Activated effector memory CD4-positive, alpha-beta T cell treated with Interleukin-2 at 50 U/mL for 16 hours (primary cell): ENCODE measurements at places on chromosomes 3 and 15.

- DNase-seq = no peak
Observed at GRCh38 chr3:47425383-47425778, 44.6 kb downstream of the PTPN23 start.

- no peak for DNase-seq
Observed at GRCh38 chr3:25895443-25895842, 105.6 kb downstream of the OXSM start.

DNA sequence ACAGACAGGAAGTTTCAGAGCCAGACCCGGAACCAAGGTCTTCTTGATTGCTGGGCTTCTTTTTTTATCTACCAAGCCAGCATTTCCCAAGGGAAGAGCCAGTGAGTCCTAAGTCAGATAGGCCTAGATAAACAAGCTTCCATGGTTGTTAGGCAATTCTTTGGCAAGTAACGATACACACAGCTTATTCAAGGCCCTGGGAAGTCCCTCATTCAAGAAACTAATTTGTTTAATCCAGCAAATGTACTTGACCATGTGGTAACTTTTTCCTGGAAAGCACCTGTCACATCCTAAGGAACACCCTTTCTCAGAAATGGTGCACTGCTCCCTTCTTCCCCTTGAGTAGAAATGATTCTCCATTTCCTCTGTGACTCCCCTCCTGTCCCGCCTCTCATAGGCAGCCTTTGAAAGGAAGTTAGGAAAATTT is 209.9 kb downstream of the ITPR1 start:
- no peak for DNase-seq

DNA sequence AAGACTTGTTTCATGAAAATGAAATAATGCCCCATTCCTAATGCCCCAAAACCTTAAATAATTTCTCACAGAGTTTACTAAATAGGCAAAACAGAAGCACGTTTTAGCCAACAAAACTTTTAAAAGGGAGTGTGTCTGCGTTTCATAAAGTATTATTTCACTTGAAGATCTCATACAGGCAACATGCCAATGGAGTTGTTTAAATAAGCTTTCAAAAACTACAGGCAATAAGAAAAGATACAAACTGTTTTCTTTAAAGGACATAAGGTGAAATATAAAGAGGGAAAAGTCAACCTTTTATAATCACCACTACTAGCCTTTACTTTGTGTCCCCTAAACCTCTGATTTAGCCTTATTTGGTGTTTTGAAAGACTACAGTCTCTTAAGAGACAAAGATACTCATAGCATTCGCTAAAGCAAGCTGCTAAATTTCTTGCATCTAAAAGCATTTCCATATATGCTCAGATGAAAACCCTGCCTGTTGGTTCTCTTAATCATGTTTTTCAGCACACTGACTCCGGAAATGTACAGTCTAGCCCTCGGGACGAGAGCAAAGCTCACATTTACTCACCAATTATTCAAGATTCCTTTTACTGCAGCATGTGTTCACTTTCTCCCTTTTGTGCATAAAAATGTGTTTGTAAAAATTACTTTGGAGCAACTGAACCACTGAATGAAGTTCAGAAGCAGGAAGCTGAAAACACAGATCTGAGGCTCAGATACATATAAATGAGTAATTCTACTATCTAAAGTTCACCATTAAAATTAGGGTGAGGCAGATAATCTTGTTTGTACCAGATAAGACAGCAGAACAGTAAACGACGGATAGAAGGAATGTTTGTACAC is 119.0 kb downstream of the GOLIM4 start:
- no peak for DNase-seq

DNA sequence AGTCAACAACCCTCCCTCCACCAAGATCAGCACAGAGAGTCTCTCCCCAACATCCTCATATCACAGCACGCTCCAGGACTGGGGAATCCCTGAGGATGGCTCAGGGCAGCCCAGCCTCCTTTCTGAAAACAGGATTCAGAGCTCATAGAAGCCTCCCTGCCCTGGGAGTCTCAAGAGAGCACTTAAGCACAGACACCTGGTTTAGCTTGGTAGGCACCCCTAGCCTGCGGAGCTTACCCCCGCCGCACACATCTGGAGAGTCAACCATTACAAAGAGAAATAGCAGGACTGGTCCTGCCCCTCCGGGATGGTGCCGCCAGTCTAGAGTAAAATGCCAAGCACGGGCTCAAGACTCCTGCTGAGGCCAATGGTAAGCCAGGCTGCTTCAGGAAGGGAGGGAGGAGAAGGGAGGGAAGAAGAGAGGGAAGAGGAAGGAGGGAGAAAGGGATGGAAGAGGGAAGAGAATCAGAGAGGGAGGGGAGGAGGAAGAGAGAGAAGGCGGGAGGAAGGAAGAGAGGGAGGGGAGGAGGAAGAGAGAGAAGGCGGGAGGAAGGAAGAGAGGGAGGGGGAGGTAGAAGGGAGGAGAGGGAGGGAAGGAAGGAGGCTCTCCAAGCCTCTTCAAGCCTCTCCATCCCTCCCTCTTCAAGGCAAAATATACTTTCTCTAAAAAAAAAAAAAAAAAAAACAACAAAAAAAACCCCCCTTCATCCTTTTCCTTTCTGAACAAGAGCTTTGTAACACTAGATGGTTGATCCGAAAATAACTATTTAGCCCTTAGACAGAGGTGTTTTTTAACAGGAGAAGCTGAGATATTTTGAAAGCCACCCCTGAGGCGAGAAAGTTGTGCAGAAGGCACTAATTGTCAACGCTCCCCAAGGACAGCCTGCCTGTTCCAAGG is 278.6 kb upstream of the TLE3 start:
- DNase-seq = no peak

DNA sequence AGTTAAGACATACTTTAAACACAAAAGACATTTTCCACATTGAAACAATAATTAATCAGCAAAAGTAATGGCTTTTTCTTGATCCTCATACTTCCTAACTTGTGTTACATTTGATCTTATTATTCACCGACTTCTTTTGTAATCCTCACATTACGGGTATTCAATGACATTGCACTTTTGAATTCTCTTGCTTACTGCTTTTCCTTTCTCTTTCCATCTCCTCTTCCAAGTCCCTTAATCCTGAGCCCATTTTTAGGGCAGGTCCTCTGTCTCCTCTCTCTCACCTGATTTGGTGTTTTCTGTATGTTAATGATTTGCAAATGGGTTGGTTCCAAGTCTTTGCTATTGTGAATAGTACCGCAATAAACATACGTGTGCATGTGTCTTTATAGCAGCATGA is 48.5 kb upstream of the RAP2B start:
- no peak for DNase-seq

DNA sequence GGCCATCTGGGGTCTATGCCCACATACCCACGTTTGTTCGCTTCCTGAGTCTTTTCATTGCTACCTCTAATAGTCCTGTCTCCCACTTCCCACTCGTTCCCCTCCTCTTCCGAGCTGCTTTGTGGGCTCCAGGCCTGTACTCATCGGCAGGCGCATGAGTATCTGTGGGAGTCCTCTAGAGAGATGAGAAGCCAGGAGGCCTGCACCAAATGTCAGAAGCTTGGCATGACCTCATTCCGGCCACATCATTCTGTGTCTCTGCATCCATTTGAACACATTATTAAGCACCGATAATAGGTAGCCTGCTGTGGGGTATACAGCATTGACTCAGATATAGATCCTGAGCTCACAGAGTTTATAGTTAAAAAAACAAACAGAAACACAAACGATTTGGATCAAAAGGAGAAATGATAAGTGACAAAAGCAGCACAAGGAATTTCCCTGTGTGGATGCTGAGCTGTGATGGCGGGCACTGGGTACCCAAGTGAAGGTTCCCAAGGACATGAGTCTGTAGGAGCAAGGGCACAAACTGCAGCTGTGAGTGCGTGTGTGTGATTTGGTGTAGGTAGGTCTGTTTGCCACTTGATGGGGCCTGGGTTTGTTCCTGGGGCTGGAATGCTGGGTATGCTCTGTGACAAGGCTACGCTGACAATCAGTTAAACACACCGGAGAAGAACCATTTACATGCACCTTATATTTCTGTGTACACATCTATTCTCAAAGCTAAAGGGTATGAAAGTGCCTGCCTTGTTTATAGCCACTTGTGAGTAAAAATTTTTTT is 35.9 kb downstream of the NR1I2 start:
- DNase-seq = no peak

DNA sequence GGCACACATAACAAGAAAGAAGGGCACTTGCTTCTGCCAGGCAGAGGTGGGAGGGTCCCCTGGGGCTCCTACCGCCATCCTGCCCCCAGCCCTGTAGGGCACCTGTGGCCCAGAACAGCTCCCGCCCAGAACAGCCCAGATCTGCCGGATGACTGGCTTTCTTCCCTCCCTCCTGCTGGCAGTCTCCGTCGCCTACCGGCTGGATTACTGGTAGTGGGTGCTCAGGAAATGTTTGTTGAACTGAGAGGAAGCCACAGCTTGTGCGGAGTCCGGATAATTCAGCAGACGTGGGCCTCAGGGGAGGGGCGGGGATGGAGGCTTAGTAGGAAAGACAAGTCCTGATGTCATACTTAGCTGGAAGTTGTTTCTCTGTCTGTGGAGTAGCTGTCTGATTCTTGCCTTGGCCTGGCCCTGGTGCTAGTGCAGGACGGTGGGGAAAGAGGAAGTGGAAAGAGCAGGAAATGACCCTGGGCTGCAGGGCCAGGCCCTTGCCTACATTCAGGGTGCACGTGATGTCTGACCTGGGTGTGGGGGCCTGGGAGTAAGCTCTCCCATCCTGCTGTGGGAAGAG is 6.7 kb downstream of the CCDC9B start:
- no peak for DNase-seq

DNA sequence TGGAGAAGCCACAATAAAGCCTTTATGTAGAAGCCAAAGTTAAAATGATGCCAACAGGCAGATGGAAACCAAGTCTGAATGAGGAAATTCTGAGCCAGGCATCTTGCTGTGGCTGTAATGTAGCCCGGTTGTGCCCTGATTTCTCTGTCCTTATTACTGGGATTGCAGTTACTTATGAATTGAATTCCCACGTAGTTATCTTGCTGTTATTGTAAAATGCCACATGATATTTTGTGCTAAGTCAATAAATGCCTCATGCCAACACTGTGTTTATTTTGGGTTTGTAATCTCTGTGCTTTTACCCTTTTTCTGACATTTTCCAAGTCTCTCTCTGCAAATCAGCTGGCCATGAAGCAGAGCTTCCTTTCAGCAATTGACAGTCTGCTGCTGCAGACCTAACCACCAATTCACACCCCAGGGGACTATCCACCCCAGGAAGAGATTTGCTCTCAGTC is 486.1 kb upstream of the GOLIM4 start:
- DNase-seq = no peak

DNA sequence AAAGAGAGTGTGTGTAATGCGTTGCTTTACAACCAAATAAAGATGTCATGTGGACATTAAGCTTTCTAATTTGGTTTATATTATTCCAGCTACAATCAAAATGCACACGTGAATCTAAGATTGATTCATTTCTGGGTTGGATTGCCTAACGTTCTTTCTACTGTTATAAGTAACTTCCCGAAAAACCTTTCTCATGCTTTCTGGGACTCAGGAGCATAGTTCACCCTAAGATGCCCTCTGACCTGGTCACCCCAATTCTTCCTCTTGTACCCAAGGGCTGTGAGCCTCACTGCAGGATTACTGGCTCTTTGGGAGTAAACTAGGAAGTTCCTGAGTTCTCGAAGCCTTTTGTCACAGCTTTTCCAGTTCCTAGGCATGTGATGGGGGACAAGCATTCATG is 12.7 kb upstream of the LMCD1 start:
- no peak for DNase-seq

GRCh38 chr3:72223628-72224027 is 438.7 kb upstream of the PROK2 start:
- DNase-seq = no peak

GRCh38 chr3:102183623-102184022 is 251.2 kb upstream of the ZPLD1 start:
- DNase-seq = no peak

GRCh38 chr3:23304424-23304823 is 101.3 kb downstream of the UBE2E2 start:
- DNase-seq = no peak

- DNase-seq = no peak
Observed at GRCh38 chr15:35867356-35867755, 321.4 kb upstream of the DPH6 start.

- DNase-seq = no peak
Observed at GRCh38 chr15:60079210-60079609, 75.1 kb downstream of the FOXB1 start.

GRCh38 chr15:99992611-99993231 is 259.5 kb upstream of the LYSMD4 start:
- no peak for DNase-seq

DNA sequence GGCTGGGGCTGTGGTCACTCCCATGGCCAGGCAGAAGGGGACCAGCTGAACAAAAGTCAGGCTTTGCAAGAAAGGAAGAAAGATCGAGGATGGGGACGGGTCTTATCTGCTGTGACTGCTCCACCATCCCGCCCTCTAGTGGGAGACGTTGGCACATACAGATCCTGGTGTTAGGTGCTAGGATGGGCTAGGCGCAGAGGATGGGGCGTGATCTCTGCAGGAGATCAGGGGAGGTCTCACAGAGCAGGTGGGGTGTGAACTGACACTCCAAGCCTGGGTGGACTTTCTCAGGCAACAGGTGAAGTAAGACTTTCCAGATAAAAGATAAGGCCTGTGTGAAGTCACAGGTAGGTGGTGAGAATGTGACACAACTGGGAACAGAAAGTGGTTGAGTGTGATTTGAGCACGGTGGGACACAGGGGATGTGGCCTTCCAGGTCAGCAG is 141.9 kb upstream of the SMAD3 start:
- no peak for DNase-seq

DNA sequence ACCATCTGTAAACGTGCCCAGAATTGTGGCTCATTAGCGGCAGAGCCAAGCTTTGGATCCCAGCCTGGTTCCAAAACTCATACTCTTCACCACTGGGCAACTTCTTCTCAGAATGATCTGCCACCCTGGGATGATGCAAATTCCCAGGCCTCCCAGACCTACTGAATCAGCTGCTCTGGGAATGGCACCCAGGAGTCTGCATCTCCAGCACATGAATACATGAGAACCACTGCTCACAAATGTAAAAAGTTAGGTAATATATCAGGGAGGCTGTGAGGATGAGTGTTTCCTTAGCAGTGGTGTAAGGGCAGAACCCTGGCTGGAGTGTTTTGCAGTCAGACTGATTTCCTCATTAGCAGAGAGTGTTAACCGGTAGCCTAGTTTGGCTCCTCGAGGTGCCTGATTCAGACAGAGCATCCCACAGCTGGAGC is 94.2 kb downstream of the LIPC start:
- DNase-seq = no peak

DNA sequence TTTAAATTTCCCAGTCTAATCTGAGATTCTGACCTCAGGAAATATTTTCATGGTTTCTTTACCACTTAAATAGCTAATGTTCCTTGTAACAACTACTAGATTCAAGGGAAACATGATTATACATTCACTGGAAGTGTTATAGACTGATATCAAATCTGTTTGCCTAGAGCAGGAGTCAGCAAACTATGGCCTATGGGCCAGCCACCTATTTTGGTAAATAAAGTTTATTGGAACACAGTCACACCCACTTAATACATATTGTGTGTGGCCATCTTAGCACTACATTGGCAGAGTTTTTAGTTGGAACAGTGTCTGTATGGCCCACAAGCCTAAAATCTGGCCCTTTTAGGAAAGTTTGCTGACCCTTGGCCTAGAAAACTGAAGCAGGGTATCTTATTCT is 50.1 kb downstream of the GLCE start:
- no peak for DNase-seq
